Stomach (tissue), 19 donors: ENCODE measurements at places on chromosomes 5 and 9.
A peak's percentile ranks its signal among the peaks of the same experiment; 100 is the strongest.

- no peak for DNase-seq
Observed at GRCh38 chr9:86822006-86822801, 125.1 kb downstream of the GAS1 start.

- no peak for DNase-seq
Observed at GRCh38 chr5:55134053-55134722, 25.8 kb upstream of the GPX8 start.

GRCh38 chr5:168317521-168318147 lies 26.2 kb downstream of the WWC1 start:
- DNase-seq = peak; percentile 44

GRCh38 chr5:125357660-125358059 lies 611.2 kb upstream of the ZNF608 start:
- DNase-seq = no peak

DNA sequence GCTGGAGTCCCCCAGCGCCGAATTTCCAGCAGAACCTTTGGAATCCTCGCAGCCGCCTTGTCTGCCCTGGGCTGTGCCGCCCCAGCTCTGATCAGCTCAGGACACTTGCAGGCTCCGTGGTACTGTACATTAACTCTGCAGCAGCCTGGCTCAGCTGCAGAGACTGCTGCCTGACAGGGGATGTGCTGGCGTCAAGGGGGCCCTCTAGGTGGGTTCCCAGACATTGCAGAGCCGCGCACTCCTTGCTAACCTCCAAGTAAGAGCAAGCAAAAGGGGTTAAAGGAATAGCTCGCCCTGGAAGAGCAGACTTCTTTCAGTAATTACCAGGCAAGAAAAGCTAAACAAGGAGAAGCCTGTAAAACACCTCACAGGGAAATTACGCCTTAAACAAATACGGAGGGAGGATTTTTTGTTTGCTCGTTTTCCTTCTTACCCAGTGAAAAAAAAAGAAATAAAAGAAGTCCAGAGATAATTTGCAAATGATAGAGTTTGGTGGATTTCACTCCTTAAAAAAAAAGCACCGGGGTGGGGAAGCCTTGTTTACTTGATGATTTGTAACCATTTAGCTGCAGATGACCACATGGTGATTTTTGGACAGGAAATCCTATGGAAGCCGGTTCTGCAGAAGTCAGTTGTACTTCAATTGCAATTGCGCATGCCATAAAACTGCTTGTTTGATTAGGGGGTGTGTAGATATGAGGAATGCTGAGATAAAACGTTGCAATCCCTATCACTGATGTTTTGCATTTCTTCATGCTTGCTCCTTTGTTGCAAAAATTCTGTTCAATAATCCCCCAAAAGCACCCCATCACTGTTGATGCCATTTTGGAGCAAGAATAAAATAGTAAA lies 305.8 kb downstream of the PDE4D start:
- DNase-seq = peak; percentile 92

GRCh38 chr9:95494022-95494415 lies 22.8 kb downstream of the PTCH1 start:
- no peak for DNase-seq

- peak; percentile 87 for DNase-seq
Observed at GRCh38 chr9:76369583-76369982, 24.6 kb downstream of the RFK start.

DNA sequence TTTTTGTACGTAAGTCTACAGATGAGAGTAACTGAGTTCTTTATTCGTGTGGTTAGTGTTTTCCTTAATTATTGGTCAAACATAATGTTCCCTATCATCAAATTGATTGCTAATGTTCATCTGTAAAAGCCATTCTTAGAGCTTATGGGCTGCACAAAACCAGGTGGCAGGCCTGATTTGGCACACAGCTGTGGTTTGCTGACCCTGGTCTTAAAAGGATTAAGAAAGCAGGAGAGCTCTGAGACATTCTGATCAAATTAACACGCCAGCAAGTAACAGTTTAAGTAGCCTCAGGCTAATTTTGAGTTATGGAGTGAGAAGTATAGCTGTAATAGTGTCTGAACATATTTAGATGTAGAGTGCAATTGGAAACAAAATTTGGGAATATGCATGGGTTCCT lies 63.2 kb downstream of the PRR16 start:
- DNase-seq = no peak
